ENCODE measurements at places on chromosomes 4 and X. TPM values are rescaled to one million over a fixed set of nuclear protein-coding genes. Genes with fewer than 3 reads are reported as not detected.
A peak's percentile ranks its signal among the peaks of the same experiment; 100 is the strongest.

Gene CCDC158
- 1.5 TPM for polyA plus RNA-seq

GRCh38 chr4:155079871-155080270 is 128.6 kb upstream of the NPY2R start:
- DNase-seq = no peak

Gene PPAT
- not detected for polyA plus RNA-seq

- peak; percentile 15 for DNase-seq
These were observed 551 bp downstream of the NPNT start for GRCh38 chr4:105895583-105896460.

- no peak for DNase-seq
These were observed 73.7 kb upstream of the STIM2 start for GRCh38 chr4:26786916-26787315.

- no peak for DNase-seq
These were observed 66.3 kb upstream of the MAD2L1 start for GRCh38 chr4:120132935-120133334.

GRCh38 chr4:72975488-72975784 is 94.1 kb downstream of the COX18 start:
- no peak for DNase-seq

Gene CSAG1
- polyA plus RNA-seq = not detected

DNA sequence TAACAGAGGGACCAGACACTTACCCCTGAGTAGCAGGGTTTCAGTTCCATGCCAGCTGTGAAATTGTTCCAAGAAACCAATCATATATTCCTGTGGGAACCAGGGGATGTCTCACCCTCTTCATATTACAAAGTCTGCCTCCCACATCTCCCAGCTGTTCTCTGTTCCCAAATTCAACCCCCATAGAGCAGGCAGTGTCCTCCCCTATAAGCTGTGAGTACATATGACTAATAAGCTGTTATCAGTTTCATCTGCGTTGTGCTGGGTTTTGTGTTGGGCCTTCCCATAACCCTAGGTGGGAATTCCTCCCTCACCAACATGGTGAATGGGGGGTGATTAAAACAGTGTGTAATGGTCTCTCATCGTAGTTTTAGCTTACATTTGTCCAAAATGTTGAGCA is 41.0 kb downstream of the CEP44 start:
- no peak for DNase-seq

DNA sequence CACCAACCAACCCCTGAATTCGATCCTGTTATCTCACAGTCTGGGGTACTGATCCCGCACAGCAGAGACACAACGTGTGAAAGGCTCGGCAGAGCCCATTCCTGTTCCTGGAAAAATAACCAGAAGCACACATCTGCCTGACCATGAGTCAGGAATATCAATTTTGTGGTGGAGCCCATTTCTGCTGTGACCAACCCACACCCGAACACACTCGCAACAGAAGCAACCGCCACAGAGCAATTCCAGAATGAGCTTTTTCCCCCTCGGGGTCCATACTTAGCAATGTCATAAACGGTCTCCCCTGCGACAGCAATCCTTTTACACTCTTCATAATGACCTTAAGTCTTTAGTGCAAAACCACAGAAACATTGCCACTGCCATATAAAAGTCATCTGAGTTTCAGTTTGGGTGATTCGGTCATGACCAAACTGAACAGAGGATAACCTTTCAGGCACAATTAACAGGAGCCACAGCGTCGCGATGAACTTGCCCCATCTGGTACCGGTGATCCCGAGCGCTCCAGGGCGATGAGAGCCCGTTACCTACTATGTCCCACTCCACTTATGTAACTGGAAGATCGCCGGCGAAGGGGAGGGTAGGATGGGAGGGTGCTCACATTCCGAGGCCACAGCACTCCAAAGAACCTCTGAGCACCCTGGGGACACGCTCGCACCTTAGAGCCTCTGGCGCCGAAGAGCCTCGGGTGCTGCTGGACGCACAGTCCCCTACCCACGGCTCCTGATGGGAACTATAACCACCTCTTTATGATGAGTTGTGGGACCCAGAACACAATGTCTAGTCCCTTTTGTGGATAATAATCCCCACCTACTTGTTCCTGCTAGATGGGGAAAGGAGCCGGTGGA is 1.1 kb downstream of the MECP2 start:
- peak; percentile 12 for DNase-seq

Gene SLC10A7
- polyA plus RNA-seq = not detected

DNA sequence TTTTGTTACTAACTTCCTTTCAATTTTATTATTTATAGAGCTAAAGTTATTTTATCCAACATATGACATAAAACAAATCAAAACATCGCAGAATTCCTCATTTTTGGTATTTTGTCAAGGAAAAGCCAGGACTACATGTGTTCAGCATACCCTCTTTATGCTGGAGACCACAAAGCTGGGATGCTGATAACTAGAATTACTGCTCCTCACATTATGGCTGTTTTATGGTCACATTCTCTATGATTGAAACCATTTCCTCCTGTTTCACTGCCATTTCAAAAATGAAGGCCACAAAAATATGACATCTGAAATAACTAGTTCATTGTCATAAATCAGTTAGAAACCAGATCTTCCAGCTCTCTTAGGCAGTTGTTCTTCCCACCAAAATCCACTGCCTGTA is 41.7 kb downstream of the KLHL34 start:
- DNase-seq = no peak

GRCh38 chrX:131068945-131069719 is 11.0 kb downstream of the ARHGAP36 start:
- DNase-seq = no peak

Gene C4orf50
- polyA plus RNA-seq = not detected

Gene HGFAC
- 1.00 TPM for polyA plus RNA-seq

Gene APOOL
- polyA plus RNA-seq = 16.9 TPM

GRCh38 chr4:125198916-125199315 is 115.8 kb upstream of the FAT4 start:
- DNase-seq = no peak

- no peak for DNase-seq
These were observed 18.4 kb downstream of the WDFY3 start for GRCh38 chr4:84948056-84948455.

DNA sequence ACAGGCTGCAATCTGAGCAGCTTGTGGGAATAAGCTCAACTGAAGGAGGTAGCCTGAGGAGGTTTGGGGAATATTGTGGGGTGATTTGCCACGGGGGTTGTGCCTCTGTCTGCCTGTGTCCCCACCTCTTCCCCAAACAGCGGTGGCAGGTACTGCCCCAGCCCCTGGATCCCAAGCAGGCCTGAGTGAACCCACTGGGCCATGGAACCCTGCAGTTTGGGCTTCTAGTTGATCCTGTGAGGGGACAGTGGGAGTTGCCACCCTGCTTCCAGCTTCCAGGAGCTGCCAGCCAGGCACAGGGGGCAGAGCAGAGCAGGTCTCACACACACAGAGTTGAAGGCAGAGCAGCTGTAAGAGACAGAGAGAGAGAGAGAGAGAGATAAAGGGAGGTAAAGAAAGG is 97.4 kb downstream of the PJA1 start:
- no peak for DNase-seq

GRCh38 chrX:31653422-31653821 is 581.6 kb upstream of the FTHL17 start:
- no peak for DNase-seq

Gene FLNA
- polyA plus RNA-seq = 204 TPM

DNA sequence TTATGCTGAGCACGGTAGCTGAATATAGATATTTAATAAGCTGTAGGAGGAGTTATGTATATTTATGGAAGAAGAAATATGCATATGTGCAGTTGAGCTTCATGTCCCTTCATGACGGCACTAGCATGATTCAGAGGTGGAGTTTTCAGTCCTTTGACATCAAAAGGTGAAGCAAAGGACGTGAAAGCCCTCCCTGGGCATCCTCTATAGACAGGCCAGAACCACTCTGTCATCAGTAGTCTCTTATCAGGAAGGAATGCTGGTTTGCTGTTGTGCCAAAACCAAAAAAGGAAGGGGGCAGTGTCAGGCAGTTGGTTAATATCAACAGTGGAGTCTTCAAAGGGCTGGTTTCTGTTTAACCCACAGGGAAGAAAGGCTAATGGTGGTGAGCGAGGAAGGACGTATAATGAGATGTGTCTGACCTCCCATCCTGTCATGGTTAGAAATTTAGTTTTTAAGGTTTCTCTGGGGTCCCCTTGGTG is 23.5 kb upstream of the IL2 start:
- no peak for DNase-seq

DNA sequence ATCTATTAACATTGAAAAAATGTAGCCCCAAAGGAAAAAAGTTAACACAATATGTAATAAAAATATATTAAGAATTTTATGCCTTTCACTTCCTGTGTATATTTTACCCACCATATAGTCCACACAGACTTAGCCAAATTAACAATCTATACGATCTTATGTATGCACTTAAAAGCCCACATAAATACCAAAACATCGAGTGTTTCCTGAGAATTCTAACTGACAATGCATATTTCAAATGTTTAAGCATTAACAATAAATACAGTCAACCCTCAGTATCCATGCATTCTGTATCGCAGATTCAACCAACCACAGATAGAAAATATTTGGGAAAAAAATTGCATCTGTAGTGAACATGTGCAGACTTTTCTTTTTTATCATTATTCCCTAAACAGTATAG is 226.8 kb downstream of the COL25A1 start:
- DNase-seq = no peak

GRCh38 chr4:156118507-156119220 is 165.0 kb upstream of the CTSO start:
- DNase-seq = no peak

DNA sequence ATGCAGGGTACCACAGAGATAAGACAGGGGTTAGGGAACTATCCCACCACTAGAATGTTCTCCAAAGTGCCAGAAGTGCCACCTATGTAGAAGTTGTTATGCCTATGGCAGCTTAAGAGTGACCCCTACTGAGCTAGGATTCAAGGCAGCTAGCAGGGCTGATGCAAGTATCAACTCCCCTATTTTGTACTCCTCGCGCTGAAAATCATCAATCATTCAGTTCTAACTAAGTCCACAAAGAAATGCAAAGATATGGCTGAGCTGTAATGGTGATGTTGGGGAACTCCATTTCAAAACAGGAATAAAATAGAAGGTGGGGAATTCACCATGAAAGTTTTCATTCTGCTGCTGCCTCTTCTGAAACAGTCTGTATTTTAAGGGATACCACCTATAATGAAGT is 13.8 kb downstream of the ACSL4 start:
- DNase-seq = no peak

Gene KLHL13
- 65.5 TPM for polyA plus RNA-seq

Gene TMEM47
- 108 TPM for polyA plus RNA-seq

- no peak for DNase-seq
These were observed 5.5 kb downstream of the CASP3 start for GRCh38 chr4:184643731-184644130.

Gene RHOXF1
- polyA plus RNA-seq = not detected

Gene CXCL3
- 0.28 TPM for polyA plus RNA-seq

GRCh38 chr4:114026447-114026846 is 47.0 kb upstream of the ARSJ start:
- DNase-seq = no peak

DNA sequence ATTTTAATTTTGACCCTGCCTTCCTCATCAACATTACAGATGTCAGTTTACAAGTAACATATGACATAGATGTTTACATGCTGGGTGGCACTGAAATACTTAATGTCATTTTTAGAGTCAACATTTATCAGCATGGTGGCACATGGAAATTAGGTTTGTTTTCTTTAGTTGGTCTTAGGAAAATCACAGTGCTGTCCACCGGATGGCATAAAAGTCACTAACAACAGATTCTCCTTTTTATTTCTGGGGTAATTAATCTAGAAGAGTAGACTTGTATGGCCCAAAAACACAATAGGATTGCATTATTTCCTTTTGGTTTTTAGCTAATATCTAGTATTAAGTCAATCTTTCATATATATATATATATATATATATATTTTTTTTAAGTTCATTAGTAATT is 88.6 kb upstream of the HHIP start:
- no peak for DNase-seq

DNA sequence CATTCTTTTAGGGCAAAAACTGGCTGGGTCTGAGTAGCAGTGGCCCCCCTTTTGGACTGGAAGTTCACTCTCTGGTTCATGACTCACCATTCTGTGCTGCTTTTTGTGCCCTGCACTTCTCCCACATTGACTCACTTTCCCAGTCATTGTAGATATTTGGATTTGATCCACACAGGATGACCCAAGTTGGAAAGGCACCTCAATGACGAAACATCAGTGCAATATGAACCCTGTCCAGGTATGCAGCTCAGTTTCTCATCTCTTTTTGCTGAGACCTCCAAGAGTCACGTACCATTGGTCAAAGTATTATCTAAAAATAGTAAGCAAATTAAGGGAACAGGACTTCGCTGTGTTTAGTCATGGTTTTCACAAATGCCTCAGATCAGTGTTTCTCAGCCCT is 92.7 kb downstream of the CBLL2 start:
- no peak for DNase-seq

DNA sequence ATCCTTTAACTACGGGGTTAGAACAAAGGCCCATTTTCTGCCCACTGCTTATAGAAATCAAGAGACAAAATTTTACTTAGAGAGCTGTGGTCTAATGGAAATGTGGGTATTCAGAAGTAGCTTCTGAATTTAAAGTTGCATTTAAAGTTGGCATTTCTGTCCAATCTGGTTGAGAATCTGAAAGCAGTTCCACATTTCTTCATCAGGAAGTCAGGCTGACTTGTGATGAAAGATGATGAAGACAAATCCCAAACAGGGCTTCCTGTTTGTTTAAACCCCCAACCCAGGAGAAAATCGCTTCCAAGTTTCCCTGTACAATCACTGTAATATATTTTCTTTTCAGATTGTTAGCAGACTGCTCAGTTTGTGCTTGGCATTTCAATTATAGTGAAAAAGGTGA is 345.3 kb downstream of the SPRY1 start:
- no peak for DNase-seq

- no peak for DNase-seq
These were observed 50.0 kb upstream of the TBC1D9 start for GRCh38 chr4:140806163-140806562.

Gene RBM47
- polyA plus RNA-seq = 1.7 TPM

Gene FRG2
- polyA plus RNA-seq = not detected

Gene FAM156B
- 15.7 TPM for polyA plus RNA-seq

DNA sequence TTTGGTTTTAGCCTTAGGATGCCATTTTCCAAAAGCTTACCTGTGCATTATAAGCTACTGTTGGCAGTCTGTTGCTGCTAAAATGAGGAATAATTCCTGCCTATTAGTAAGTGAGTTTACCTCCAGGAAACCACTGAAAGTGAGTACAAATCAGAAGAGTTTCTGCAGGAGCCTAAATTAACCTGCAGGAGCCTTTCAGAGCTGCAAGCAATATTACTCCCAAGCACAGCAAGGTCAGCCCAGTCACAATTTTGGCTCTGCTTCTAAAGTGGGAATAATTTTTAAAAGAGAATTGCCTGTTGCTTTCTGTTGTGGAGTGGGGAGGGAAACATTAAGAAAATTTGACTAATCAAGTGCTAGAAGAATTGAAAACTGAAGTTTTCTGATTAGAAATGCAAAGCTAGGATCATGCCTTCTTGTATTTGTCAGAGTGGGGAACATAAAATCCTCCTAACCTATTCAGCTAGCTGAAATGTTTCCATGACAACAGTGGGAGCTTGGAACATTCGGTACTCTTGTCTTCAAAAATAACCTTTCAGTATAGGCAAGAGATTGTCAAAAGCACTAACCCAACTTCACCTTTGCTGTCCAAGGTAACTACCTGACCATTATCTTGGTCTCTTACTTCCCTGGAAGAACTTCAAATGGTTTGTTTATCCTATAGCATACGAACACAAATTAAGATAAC is 193.2 kb downstream of the COMMD8 start:
- no peak for DNase-seq

Data from muscle of arm (tissue), 14 donors.